ENCODE measurements at places on chromosomes 6 and 20.

- no peak for DNase-seq
These were observed 258.8 kb downstream of the SMOC2 start for GRCh38 chr6:168699631-168700295.

GRCh38 chr6:75422024-75422639 lies 71.5 kb downstream of the FILIP1 start:
- DNase-seq: peak; percentile 37

- DNase-seq: no peak
These were observed 258.2 kb downstream of the TBC1D32 start for GRCh38 chr6:121076119-121076518.

DNA sequence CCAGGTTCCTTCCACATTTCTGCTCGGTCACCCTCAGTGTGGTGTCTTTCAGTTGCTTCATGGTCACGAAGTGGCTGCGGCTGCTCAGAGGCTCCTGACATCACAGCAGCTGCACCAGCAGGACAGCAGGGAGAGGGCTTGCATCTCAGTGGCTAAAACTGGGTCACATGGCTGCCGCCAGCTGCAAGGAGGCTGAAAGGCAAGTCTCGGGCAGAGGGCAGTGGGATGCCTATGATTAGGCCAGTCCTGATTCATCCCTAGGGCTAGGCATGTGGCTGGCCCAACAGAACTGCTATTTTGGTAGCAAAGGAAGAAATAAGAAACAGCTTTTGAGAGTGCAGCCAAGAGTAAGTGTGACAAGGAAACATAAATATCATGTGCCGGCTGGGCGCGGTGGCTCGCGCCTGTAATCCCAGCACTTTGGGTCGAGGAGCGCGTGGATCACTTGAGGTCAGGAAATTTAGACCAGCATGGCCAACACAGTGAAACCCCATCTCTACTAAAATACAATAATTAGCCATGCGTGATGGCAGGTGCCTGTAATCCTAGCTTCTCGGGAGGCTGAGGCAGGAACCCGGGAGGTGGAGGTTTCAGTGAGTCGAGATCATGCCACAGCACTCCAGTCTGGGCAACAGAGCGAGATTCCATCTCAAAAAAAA lies 46.6 kb downstream of the RBM38 start:
- DNase-seq: no peak

GRCh38 chr6:110933912-110934311 lies 24.6 kb upstream of the GTF3C6 start:
- DNase-seq: no peak

- peak; percentile 23 for DNase-seq
These were observed 43.6 kb downstream of the REPS1 start for GRCh38 chr6:138944412-138944811.

- DNase-seq: no peak
These were observed 842 bp downstream of the SLC25A27 start for GRCh38 chr6:46653439-46654195.

GRCh38 chr6:1391800-1392309 lies 2.5 kb downstream of the FOXF2 start:
- peak; percentile 73 for DNase-seq

DNA sequence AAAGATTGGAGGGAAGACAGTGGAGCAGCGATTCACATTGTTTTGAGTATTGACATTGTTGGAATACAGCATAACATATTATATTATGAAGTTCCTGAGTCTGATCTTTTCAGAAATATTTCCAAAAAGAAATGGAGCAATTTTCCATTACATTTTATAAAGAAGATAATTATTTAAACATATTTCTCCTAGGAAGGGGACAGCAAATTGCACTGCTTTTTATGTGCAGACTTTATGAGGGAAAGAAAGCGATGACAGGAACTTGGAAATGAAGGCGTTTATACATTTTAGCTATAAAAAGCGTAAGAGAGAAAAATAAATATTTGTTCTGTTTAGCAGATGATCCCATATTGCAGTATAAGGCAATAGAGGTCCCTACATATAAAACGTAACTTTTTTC lies 117.0 kb upstream of the EDN1 start:
- DNase-seq: no peak

DNA sequence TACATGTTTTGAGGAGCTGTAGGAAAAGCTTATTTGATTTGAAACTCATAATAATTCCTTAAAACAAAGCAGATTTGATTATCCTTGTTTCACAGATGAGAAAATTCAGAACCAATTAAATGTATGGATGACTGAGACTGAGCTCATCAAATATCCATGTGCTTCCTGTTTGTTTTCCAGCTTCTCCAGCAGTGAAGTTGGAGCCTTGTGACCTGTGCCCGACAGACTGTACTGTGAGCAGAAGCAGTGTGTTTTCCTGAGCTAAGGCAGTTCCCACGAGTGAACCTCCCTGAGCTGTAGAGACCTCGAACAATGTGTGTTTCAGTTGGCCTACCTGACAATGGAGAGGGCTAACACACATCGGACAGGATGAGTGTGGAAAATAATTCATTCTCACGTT lies 599.5 kb upstream of the NRSN1 start:
- peak; percentile 7 for DNase-seq

- no peak for DNase-seq
These were observed 230.0 kb upstream of the SULF2 start for GRCh38 chr20:48015141-48015910.

- DNase-seq: no peak
These were observed 145.4 kb downstream of the PRKN start for GRCh38 chr6:162581988-162582780.

DNA sequence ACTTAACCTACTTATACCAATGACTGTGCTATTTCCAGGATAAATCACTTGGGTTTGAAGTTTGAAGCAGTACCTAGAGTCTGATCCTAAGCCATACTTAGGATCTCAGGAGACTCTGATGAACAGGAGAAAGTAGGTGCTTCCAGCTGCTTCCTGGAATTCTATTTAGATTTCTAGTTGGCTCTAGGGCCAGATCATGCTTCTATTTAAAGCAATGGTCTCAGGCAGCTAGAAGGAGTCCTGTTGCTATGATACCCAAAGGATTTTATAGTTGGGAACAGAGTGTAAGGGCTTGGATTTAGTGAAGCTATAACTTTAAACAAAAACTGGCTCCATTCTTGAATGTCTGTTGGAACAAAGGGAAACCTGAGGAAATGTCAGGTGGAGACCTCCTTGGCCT lies 52.4 kb upstream of the TINAG start:
- no peak for DNase-seq

- no peak for DNase-seq
These were observed 259.2 kb downstream of the PRKN start for GRCh38 chr6:162468326-162468725.

DNA sequence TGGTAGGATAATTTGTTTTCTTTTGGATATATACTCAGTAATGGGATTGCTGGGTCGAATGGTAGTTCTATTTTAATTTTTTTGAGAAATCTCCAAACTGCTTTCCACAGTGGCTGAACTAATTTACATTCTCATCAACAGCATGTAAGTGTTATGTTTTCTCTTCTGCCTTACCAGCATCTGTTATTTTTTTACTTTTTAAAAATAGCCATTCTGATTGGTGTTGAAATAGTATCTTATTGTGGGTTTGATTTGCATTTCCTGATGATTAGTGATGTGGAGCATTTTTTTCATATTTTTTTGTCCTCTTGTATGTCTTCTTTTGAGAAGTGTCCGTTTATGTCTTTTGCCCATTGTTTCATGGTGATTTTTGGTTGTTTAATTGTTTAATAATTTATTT lies 11.9 kb downstream of the HINT3 start:
- DNase-seq: no peak

DNA sequence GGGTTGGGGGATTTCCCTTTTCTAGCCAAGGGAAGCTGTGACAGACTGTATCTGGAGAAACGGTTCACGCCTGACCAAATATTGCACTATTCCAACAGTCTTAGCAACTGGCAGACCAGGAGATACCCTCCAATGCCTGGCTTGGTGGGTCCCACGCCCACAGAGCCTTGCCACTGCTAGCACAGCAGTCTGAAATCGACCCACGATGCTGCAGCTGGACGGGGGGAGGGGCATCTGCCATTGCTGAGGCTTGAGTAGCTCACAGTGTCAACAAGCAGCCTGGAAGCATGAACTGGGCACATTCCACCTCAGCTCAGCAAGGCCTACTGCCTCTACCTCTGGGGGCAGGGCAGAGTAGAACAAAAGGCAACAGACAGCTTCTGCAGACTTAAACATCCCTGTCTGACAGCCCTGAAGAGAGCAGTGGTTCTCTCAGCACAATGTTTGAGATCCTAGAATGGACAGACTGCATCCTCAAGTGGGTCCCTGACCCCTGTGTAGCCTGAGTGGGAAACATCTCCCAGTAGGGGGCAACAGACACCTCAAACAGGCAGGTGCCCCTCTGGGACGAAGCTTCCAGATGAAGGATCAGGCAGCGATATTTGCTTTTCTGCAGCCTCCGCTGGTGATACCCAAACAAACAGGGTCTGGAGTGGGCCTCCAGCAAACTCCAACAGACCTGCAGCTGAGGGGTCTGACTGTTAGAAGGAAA lies 89.9 kb upstream of the ECI2 start:
- DNase-seq: no peak

DNA sequence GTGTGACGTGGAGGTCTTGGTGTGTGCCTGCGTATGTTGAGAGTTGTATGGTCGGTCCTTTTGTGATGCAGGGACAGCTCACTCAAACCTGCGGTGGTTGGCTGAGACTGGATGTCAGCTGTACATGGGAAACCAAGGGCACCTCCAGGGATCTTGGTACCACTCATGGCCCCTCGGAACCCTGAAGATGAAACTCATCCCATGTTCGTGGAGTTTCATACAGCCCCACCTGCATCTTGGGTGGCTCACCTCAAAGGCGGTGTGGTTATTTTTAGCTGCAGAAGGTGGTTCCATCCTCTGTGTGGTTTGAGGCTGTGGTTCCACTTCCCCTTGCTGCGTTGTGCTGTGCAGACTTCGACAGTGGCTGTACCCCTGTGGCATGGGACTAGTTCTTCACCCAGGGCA lies 52.6 kb upstream of the SLC22A1 start:
- no peak for DNase-seq

DNA sequence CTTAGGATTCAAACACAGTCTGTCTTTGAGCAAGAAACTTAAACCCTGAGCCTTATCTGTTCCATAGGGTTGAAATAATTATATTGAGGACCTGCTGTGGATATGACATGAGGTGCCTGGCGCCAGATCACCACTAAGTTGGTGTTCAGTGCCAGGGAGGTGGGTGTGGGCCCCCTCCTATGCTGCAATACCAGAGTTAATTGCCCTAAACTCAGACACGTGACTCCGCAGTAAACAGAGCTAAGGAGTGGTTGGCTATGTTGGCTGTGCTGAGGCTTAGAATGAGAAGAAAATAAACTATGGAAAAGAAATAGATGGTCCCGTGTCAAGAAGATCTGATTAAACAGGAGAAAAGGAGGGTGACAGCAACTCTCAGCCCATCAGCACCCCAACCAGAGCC lies 419.4 kb upstream of the JARID2 start:
- no peak for DNase-seq

GRCh38 chr6:71031912-71032311 lies 75.1 kb upstream of the B3GAT2 start:
- no peak for DNase-seq

DNA sequence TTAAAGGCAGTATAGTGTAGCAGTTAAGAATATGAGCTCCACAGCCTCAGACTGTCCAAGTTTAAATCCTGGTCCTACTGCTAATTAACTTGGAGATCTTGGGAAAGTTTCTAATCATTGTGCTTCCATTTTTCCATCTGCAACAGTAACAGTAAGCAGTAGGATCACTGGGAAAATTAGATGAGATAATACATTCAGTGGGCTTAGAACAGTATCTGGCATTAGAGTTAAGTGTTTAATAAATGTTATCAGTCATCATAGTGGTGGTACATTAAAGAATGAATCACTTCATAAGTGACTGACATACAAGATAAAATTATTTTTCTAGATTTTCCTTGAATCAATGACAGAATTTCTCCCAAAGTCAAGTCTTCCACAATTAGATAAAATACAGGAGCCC lies 5.0 kb downstream of the NHSL1 start:
- no peak for DNase-seq

GRCh38 chr6:42777126-42777822 lies 4.6 kb upstream of the BICRAL start:
- peak; percentile 72 for DNase-seq

DNA sequence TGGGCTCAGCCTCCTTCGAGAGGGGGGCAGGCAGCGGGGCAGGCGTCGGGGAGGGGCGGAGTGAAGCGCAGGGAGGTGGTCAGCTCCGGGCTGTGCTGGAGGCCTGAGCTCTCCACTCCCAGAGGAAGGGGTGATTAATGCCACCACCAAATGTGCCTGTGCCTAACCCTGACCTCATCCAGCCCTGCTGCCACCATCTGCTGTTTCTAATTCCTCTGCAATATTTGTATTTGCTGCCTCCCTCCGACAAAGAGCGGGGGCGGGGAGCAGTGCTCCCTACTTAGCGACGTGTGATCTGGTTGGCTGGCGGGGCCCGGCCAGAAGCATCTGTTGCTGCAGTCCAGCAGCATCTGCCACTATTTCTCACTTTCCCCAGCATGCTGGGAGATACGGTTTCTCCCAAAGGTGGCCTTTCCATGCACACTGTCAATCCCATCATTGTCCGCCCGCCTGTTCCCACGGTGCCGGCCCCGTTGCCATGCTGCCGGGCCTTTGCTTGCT lies 47.0 kb downstream of the DLL1 start:
- DNase-seq: no peak

DNA sequence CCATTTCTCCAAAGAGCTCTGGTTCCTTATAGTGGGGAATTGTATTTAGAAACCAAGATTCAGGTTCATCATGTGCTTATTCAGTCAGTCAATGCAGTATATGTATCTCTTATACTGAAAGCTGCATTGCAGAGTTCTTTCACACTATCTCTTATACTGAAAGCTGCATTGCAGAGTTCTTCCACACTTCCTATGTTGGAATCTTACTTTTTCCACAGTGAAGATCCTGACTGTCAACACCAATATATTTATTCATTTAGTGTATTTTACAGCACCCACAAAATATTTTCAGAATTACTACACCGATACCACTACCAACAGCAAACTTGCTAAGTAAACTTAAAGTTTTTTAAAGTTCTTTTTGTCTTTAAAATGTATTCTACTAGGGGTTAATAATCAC lies 349.3 kb upstream of the MMS22L start:
- no peak for DNase-seq

GRCh38 chr6:154403788-154404187 lies 47.2 kb upstream of the IPCEF1 start:
- peak; percentile 86 for DNase-seq

GRCh38 chr6:17086469-17086868 lies 15.4 kb upstream of the STMND1 start:
- peak; percentile 86 for DNase-seq

DNA sequence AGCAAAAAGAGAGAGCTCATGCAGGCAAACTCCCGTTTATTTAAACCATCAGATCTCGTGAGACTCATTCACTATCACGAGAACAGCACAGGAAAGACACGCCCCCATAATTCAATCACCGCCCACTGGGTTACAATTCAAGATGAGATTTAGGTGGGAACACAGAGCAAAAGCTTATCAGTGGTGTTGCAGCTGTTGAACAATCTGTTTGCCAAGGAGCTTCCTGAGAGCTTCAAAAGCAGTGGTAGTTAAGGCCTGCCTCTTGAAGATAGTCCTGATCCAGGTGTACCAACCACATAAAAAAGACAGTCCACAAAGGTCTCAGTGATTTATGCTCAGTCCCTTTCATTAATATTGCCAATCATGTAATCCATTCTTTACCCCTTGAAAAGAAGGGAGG lies 269.4 kb upstream of the IRAK1BP1 start:
- DNase-seq: no peak

GRCh38 chr6:96803106-96803481 lies 34.2 kb downstream of the GPR63 start:
- DNase-seq: no peak
